ENCODE measurements at places on chromosomes 11 and 22.

- no peak for DNase-seq
Observed at GRCh38 chr11:23155503-23155902, 295.2 kb upstream of the CCDC179 start.

- no peak for DNase-seq
Observed at GRCh38 chr11:67364783-67365722, 8.3 kb downstream of the CLCF1 start.

DNA sequence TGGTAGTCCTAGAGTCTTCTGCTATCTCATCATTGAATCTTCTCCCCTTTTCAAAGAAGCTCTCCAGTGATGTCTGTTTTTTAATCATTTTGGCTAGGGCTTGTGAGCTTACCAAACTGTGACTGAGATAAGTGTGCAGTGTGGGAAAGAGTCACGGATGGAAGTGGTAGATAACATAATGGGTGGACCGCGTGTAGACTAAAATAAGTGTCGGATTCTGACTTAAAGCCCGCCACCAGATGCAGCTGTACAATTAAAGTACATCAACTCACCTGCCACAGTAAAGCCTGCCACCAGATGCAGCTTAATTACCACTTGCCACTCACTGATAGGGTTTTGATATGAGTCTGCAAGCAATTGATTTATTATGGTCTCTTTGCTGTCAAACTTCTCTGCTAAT lies 581.5 kb downstream of the LRRC4C start:
- DNase-seq: no peak

GRCh38 chr11:130531061-130531460 lies 82.6 kb downstream of the ADAMTS15 start:
- no peak for DNase-seq

Data from fibroblast of skin of left quadriceps (primary cell).